ENCODE measurements at places on chromosomes 5 and 9. TPM values are rescaled to one million over a fixed set of nuclear protein-coding genes. Genes with fewer than 3 reads are reported as not detected.

EEIG1 gene
- 13.5 TPM for total RNA-seq

INSL4 gene
- total RNA-seq: not detected

SPZ1 gene
- not detected for total RNA-seq

C5orf58 gene
- not detected for total RNA-seq

CDH9 gene
- total RNA-seq: not detected

ZNF484 gene
- total RNA-seq: 7.7 TPM

SLC24A2 gene
- total RNA-seq: not detected

SPATA31C1 gene
- total RNA-seq: not detected

AK8 gene
- total RNA-seq: 1.4 TPM

PCDHB14 gene
- total RNA-seq: 2.5 TPM

EMB gene
- total RNA-seq: 1.0 TPM

PCDHB16 gene
- 1.0 TPM for total RNA-seq

IQGAP2 gene
- 2.9 TPM for total RNA-seq

ZNF608 gene
- total RNA-seq: 35.3 TPM

BRINP1 gene
- total RNA-seq: 23.7 TPM

ZNF483 gene
- total RNA-seq: 0.68 TPM

AQP7 gene
- total RNA-seq: 3.7 TPM

PCDHGA2 gene
- 3.5 TPM for total RNA-seq

PRDM9 gene
- total RNA-seq: not detected

PCDHB13 gene
- total RNA-seq: 1.4 TPM

SLC6A19 gene
- total RNA-seq: not detected

TXNDC8 gene
- total RNA-seq: not detected

DMGDH gene
- 1.1 TPM for total RNA-seq

LURAP1L gene
- 2.5 TPM for total RNA-seq

SLC36A2 gene
- total RNA-seq: not detected

NPR2 gene
- total RNA-seq: 31.5 TPM

SPOCK1 gene
- total RNA-seq: 188 TPM

SEPTIN8 gene
- 34.2 TPM for total RNA-seq

PALM2AKAP2 gene
- 9.4 TPM for total RNA-seq

LMBRD2 gene
- total RNA-seq: 7.5 TPM

ABCA1 gene
- 32.9 TPM for total RNA-seq

ADRB2 gene
- total RNA-seq: not detected

OR2S2 gene
- not detected for total RNA-seq

ST6GALNAC6 gene
- 95.3 TPM for total RNA-seq

RMND5B gene
- 11.9 TPM for total RNA-seq

All from cardiac ventricle fibroblast (primary cell).